ENCODE measurements at places on chromosomes 4 and X. TPM values are rescaled to one million over a fixed set of nuclear protein-coding genes. Genes with fewer than 3 reads are reported as not detected.
A peak's percentile ranks its signal among the peaks of the same experiment; 100 is the strongest.

MAGEB2 gene
- 0.16 TPM for total RNA-seq

FHDC1 gene
- 5.9 TPM for total RNA-seq

UBA1 gene
- 218 TPM for total RNA-seq

CCDC120 gene
- total RNA-seq, result 13.7 TPM

MAGEB3 gene
- total RNA-seq, result not detected

DNA sequence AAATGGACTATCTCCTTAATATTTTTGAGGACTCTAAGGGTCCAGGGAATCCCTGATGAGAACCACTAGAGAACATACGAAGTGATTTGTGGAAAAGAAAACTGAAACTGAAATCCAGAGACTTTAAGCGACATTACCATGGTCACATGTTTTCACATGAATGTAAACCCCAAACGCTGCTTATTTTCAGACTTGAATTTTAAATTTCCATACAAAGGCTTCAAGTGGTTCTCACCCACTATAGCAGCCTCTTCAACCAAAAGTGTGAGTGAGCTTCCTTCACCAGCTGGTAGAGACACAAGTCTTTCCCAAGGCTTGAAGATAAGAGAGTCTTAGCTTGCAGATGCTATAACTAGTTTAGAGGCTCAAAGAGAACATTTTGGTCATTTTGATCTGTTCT is 232.7 kb downstream of the MGST2 start:
- H3K36me3 ChIP-seq, result no peaks in the 10 kb centered on the region
- H3K4me1 ChIP-seq, result peaks cover 11% of the 10 kb centered on the region
- no peak overlapping the region for H3K4me3 ChIP-seq
- H3K27me3 ChIP-seq, result no peaks in the 10 kb centered on the region
- no peak overlapping the region for H3K27ac ChIP-seq

- peak within 1 kb of the TSS; percentile 64 for H3K4me3 ChIP-seq
- no peak within 1 kb of the TSS for H3K27ac ChIP-seq
- peaks cover 2% of the 10 kb centered on the region for H3K27me3 ChIP-seq
These were observed at the start of gene SNCA for GRCh38 chr4:89836897-89837384. TSS of gene SNCA (minus strand) at chr4:89837161. CDS start at chr4:89835667, 1,494 bp downstream.

GRCh38 chr4:173235050-173235449 is 66.4 kb downstream of the GALNT7 start:
- H3K27ac ChIP-seq, result no peak overlapping the region
- no peak overlapping the region for H3K4me3 ChIP-seq
- H3K36me3 ChIP-seq, result no peaks in the 10 kb centered on the region
- H3K4me1 ChIP-seq, result no peaks in the 10 kb centered on the region
- no peaks in the 10 kb centered on the region for H3K27me3 ChIP-seq

- H3K4me3 ChIP-seq, result no peak overlapping the region
- DNase-seq, result no peak
- no peaks in the 10 kb centered on the region for H3K36me3 ChIP-seq
- no peaks in the 10 kb centered on the region for H3K4me1 ChIP-seq
- no peak overlapping the region for H3K27ac ChIP-seq
- H3K27me3 ChIP-seq, result no peaks in the 10 kb centered on the region
These were observed 488.5 kb downstream of the IL15 start for GRCh38 chr4:142124874-142125273.

- peaks cover 5% of the 10 kb centered on the region for H3K4me1 ChIP-seq
- H3K27me3 ChIP-seq, result no peaks in the 10 kb centered on the region
- H3K36me3 ChIP-seq, result no peaks in the 10 kb centered on the region
- peak; percentile 93 for DNase-seq
These were observed 119.2 kb downstream of the IRF2 start for GRCh38 chr4:184355111-184355604.

DNA sequence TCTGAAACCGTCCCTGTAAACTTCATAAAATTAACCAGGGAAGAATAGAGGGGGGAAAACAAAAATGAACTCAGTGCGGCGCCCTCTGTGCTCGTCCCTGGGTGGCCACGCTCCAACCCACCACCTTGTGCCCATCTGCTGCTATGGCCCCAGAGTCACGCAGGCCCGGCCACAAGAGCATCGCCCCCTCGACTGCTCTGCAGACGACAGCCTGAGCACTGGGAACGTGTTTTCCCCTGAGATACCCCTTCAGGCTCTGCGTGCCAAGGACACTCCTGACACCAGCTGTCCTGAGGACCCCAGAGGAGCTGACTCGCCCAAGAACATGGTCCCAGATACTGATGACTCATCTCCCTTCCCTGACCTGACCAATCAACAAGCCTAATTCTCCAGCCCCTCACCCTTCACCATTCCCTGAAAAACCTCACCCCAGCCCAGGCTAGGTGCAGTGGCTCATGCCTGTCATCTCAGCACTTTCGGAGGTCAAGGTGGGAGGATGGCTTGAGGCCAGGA is 64.1 kb upstream of the GPR78 start:
- no peak overlapping the region for H3K4me3 ChIP-seq
- no peaks in the 10 kb centered on the region for H3K27me3 ChIP-seq
- no peak overlapping the region for H3K27ac ChIP-seq
- H3K4me1 ChIP-seq, result no peaks in the 10 kb centered on the region
- peak; percentile 35 for DNase-seq
- H3K36me3 ChIP-seq, result no peaks in the 10 kb centered on the region

- DNase-seq, result no peak
- no peaks in the 10 kb centered on the region for H3K27me3 ChIP-seq
- H3K36me3 ChIP-seq, result no peaks in the 10 kb centered on the region
- no peak overlapping the region for H3K27ac ChIP-seq
- no peak overlapping the region for H3K4me3 ChIP-seq
These were observed 155.1 kb upstream of the PPARGC1A start for GRCh38 chr4:24044610-24045589.

DNA sequence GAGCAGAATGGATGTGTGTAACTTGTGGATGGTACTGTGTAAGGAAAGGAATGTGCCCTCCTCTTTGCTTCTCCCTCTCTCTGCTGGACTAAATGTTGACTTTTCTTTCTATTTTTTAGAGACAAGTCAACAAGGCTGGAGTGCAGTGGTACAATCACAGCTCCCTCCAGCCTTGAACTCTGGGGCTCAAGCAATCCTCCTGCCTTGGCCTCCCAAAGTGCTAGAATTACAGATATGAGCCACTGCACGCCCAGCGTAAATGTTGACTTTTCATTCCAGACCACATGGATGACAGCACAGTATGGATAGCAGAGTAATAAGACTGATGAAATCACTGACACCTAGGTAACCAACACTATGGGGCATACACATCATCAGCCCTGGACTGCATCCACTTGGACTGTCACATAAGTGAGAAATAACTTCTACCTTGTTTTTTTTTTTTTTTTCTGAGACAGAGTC is 5.1 kb upstream of the RPS3A start:
- no peak overlapping the region for H3K4me3 ChIP-seq
- H3K4me1 ChIP-seq, result no peaks in the 10 kb centered on the region
- H3K27ac ChIP-seq, result no peak overlapping the region
- H3K36me3 ChIP-seq, result no peaks in the 10 kb centered on the region

GRCh38 chr4:67437974-67438713 is 107.2 kb downstream of the CENPC start:
- no peak for DNase-seq
- no peaks in the 10 kb centered on the region for H3K27me3 ChIP-seq
- no peak overlapping the region for H3K27ac ChIP-seq
- H3K4me1 ChIP-seq, result no peaks in the 10 kb centered on the region
- no peaks in the 10 kb centered on the region for H3K36me3 ChIP-seq
- H3K4me3 ChIP-seq, result no peak overlapping the region

DNA sequence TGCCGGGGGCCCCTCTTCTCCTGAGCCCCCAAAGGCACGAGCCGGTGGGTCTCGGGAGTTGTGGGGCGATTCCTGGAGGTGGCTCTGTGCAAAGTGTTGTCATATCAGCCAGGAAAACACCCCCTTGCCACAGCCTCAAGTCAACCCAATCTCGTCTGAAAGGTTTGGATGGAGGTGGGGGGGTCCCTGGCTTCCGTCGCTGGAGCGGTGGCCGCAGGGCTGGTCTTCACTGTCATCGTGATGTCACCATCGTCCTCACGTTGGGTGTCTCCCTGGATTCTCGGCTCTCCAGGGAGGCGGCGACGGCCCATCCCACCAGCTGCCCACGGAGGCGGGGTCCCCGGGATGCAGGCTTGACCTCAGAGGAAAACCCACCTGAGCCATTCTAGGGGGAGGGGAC is 38.3 kb upstream of the PPP2R3B start:
- no peaks in the 10 kb centered on the region for H3K36me3 ChIP-seq
- H3K27me3 ChIP-seq, result peaks cover 6% of the 10 kb centered on the region
- no peak overlapping the region for H3K4me3 ChIP-seq
- H3K27ac ChIP-seq, result no peak overlapping the region

DNA sequence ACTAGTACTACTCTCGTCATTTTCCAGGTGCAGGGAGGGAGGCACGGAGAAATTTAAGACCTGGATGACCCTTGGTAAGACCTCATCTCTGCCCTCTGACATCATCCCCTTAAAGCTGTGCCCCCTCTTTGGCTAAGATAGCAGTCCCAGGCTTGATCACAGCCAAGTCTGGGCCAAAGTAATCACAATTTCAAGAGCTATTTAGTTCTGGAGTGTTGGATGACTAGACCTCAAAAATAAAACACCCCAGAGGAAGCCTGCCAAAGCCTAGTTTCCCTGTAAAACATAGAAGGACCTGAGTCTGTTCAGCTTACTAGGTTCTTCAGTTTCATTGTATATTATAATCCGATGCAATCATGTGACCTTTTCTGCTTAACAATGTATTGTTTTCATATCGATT is 144.6 kb upstream of the ARHGEF9 start:
- no peak overlapping the region for H3K4me3 ChIP-seq
- no peak overlapping the region for H3K27ac ChIP-seq
- no peak for DNase-seq
- H3K36me3 ChIP-seq, result no peaks in the 10 kb centered on the region
- no peaks in the 10 kb centered on the region for H3K27me3 ChIP-seq
